PC-9 (cell line): ENCODE measurements at places on chromosomes 5 and 9. TPM values are rescaled to one million over a fixed set of nuclear protein-coding genes. Genes with fewer than 3 reads are reported as not detected.

Gene SLCO6A1
- total RNA-seq = not detected in 2 replicates

Gene CCL27
- 0.44 and 0.98 TPM in 2 replicates for total RNA-seq

Gene GABRG2
- total RNA-seq = not detected in 2 replicates

Gene FBXO4
- total RNA-seq = 27.8 and 30.4 TPM in 2 replicates

Gene TCERG1
- 75.9 and 79.9 TPM in 2 replicates for total RNA-seq

Gene AQP3
- total RNA-seq = 9.9 and 15.3 TPM in 2 replicates

Gene ZNF366
- total RNA-seq = 0.17 TPM in 1 of 2 replicates, not detected in the other

Gene BICD2
- 40.0 and 40.6 TPM in 2 replicates for total RNA-seq

Gene GPX8
- total RNA-seq = 24.6 and 40.2 TPM in 2 replicates

Gene EFNA5
- total RNA-seq = 38.0 and 42.7 TPM in 2 replicates

Gene CCL28
- total RNA-seq = 2.2 and 4.3 TPM in 2 replicates

Gene COL15A1
- total RNA-seq = not detected in 2 replicates

Gene IL33
- not detected in 2 replicates for total RNA-seq

Gene GABRP
- 2.1 and 5.2 TPM in 2 replicates for total RNA-seq

Gene PPIC
- 22.3 and 27.4 TPM in 2 replicates for total RNA-seq

Gene NIPAL4
- 0.24 TPM in 1 of 2 replicates, not detected in the other for total RNA-seq

Gene LRRC19
- not detected in 2 replicates for total RNA-seq

Gene PDE8B
- total RNA-seq = 1.7 and 1.8 TPM in 2 replicates
